ENCODE measurements at places on chromosomes 4 and X.

DNA sequence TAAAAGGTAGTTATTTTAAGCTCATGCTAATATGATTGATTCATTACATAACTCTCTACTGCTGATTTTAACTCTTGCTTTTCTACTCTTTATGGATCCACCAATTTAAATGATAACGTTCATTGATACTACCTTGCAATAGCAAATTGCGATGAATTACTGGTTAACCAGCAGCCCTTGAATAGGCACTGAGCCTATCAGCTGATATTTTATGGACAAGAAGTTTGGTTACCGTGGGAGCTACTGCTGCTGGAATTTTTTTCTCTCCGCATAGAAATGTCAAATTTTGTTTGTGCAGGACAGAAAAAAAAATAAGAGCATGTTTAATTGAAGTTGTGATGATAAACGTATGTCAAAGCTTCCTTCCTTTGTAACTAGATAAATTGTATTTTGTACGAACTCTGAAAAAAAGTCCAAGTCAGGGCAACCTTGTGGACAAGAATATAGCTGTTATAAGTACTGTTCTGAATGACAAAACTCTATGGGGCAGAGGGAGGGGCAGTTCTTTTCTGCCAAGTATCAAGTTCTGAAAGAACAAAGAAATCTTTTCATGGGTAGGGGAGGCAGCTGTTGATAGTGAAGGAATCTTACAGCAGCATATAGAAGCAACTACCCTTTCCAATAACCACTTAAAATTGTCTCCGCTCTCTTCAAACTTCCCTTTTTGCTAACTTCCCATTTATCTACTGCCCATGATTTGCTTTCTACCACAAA is 434.9 kb upstream of the PABPC4L start:
- no peak for DNase-seq

GRCh38 chr4:147853706-147854105 is 121.8 kb downstream of the ARHGAP10 start:
- no peak for DNase-seq

DNA sequence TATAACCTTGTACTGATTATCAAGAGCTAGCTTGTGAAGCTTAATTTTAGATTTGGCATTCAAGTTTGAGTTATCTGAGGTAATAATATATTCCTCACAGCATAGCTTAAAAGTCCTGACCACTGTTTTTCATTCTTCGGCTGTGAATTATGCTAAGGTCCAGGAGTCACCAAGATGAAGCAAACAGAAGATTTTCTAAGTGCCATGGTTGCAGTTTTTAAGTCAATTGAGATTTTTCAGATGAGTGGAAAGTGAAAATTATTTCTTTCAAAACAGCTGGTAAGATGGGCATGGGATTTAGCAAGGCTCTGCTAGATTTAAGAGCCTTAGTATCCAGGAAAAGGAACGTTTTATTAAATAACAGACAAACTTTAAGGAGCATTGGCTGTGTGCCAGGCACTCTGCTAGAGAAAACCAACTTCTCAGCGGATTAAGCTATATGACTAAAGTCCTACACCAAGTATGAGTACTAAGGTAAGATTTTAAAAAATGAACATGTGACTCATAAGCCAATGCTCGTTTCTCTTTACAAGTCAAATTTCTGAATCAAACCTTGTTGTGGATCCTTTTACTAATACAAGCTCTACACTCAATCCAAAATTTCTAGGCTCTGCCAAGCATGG is 149.9 kb upstream of the IL15 start:
- no peak for DNase-seq

GRCh38 chrX:14913241-14913640 is 40.0 kb downstream of the MOSPD2 start:
- DNase-seq, result no peak

DNA sequence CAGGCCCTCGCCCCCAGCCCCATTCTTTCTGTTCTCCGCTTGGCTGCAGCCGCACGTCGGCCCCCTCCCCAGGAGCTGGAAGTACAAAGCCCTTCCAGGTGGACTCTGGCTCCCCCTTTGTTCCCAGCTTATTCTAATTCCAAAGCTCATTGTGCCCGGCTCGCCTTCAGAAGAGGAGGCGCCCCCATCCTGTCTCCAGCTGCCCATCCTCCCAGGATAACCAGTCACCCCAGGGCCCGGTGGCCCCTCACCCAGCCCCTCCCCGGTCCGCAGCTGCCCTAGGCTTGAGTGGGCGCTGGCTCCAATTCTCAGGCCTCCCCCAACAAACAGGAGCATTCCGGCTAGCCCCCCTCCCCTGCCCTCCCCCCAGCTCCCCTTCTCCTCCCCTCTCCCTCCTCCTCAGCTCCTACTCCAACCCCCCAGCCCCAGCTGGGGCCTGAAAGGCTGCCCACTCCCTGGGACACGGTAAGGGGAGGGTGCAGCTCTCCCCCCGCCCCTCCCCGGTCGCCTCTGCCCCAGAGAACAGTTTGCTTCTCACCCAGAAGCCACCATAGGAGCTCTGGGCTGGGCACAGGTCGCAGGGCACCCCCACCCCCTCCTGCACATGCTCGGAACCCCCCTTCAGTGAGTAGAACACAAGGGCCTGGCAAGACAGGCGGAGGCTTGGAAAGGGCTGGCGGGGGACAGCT is 3.1 kb upstream of the SLC6A8 start:
- DNase-seq, result no peak

DNA sequence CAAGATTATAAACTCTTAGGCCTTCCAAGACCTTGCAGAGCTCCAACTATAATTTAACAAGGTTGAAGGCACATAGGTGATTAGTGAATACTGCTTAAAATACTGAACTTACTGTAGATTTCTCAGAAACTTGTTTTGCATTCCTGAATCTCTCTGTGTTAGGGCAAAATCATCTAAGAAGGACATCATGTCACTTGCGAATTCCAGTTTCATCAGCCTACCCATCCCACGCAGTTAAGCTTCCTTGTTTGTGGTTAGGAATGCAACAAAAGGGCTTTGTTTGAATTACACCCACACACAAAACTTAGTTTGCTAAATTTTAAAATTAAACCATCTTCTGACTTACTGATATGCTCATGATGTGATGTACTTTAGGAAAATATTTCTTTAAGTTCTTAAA is 174.0 kb downstream of the SOWAHB start:
- DNase-seq, result no peak

DNA sequence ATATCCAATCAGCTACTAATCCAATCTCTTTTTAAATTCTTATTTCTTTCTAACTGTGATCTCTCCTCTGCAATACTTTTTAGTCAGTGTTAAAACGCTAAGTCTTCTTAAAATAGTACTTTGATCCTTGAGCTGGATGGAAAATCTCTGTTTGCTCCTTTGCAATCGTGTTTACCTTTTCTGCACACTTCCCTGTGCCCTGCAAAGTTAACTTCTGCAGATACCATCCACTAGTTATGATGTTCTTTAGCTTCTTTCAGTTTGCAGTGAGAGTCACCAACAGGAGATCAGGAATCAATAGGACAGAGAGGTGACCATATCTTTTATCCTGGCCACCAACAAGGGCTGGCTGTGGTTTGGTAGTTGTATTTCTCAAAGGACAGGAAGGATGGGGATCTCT is 391.5 kb downstream of the GASK1B start:
- DNase-seq, result no peak

DNA sequence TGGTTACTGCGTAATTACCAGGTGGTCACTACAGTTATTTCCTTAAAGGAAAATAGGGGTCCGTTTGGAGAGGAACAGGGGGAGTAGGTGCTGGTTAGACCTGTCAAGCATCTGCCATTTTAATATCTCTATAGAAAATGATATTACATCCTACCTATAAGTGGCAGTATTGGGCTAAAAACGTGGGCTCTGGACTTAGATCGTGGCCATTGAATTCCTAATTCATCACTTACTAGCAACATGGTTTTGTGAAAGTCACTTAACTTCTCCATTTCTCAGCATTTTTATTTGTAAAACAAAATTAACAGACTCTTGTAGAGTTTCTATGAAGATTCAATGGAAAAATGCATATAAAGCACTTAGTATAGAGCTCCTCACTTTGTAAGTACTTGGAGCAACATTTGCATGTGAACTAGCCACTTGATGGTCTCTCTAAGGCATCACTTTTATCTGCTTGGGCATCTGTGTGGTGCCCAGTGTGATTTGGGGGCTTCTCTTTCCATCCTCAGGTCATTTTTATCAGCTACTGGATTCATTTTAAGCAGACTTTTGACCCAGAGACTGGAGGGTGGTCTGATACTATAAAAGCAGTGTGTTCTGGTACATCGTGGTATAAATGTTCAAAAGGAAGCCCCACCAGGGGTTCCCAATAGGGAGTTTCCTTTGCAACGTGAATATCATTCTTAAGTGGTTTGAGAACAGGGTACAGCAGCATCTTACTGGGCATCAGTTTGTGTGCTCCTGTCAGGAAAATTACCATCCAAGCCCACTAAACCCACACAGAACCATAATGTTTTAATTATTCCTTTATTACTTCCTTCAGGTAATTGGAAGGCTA is 42.7 kb upstream of the RASSF6 start:
- DNase-seq, result no peak

- no peak for DNase-seq
Measured at GRCh38 chr4:173319696-173320095, 14.5 kb downstream of the HMGB2 start.

GRCh38 chr4:52028970-52029369 is 8.8 kb upstream of the LRRC66 start:
- no peak for DNase-seq

GRCh38 chr4:101689220-101689619 is 101.3 kb upstream of the BANK1 start:
- no peak for DNase-seq

DNA sequence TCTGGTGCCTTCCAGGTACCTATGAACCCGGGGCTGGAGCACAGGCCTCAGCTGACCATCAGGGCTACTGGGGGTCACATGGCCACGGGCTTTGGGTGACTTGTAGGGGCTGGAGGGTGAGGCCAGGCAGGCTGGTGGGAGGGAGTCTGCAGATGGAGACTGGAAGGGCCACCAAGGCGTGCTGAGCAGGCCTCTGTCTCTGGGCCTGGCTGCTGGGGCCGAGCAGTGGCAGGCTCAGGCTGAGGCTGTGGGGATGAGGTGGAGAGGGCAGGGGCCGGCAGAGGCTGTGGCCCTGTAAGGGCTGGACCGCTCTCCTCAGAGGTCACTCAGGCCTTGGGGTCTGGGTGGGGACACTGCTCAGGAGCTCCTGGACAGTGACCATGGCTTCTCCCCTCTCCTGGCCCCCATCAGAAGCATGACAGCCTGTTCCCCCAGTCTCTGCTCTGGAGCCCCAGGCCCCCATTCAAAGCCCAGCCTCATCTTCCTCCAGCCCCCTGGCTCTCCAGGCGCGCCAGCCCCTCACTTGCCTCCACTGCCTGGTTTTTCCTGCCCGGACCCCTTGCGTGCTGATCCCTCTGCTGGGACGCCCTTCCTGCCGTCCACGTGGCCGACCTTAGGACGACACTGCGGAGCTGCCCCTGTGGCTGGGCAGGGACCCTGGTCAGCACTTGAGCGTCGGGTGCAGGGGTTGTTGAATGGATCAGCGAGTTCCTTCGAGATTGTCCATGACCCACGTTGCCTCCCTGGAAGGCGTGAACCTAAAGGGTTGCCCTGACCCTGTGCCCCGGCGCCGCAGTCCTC is 11.1 kb upstream of the NAT8L start:
- no peak for DNase-seq

DNA sequence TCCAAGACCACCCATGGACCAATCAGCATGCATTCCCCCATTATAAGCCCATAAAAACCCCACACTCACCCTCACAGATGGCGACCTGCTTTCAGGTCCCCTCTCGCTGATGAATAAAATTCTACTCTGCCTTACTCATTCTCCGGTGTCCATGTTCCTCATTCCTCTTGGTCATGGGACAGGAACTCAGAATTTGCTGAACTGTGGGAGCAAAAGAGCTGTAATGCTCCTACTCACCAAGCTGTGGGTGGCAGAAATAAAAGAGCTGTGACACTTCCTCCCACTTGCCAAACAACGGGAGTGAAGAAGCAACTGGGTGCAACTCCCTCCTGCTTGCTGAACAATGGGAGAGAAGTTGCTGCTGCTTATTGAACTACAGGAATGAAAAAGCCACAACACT is 168.5 kb upstream of the PCDH18 start:
- no peak for DNase-seq

- DNase-seq, result no peak
Measured at GRCh38 chrX:45696736-45697135, 496.1 kb upstream of the DIPK2B start.

- no peak for DNase-seq
Measured at GRCh38 chr4:18041114-18041513, 19.6 kb upstream of the LCORL start.

GRCh38 chr4:141132709-141133145 is 542 bp downstream of the RNF150 start:
- DNase-seq, result peak; percentile 0

DNA sequence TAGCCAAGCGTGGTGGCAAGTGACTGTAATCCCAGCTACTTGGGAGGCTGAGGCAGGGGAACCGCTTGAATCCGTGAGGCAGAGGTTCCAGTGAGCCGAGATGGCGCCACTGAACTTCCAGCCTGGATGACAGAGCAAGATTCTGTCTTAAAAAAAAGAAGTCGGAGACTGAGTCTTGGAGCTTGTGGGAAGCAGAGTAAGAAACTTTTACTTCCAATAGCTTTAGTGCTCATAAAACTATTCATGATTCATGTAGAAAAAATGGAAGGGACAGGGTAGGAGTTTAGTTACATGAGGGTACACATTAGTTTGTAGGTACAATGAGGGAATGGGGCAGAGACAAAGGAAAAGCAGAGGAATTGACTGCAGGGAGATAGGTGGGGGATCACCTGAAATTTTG is 19.3 kb downstream of the RAP2C start:
- DNase-seq, result no peak

GRCh38 chrX:136146614-136147314 is 569 bp upstream of the FHL1 start:
- DNase-seq, result peak; percentile 19

GRCh38 chrX:102934624-102935023 is 2.4 kb upstream of the RAB40AL start:
- peak; percentile 8 for DNase-seq

GRCh38 chrX:140710710-140711109 is 1.2 kb downstream of the LINC00632 start:
- DNase-seq, result no peak

DNA sequence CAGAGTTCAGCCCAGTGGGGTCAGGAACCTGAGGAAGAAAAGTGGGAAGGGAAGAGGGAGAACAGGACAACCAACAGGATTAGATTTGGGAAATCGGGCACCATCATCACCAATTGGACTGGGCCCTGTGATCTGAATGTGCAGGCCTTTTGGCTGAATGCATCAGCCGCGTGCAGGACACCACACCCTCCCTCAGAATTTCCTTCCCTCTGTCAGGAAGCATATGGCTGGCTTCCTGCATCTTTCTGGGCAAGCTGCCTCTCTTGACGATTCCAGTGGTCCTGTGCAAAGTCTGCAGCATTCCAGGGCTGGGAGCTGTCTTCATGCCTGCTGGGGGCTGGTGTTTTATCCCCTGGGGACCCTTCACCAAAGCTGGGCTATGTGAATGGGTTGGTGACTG is 16.4 kb downstream of the MAGEA4 start:
- DNase-seq, result no peak

All from stimulated activated CD4-positive, alpha-beta T cell treated with anti-CD3 and anti-CD28 coated beads, Interleukin-12 subunit alpha, Interleukin-12 subunit beta, amount 100 ng/mL, for 4 hours (primary cell).